ENCODE measurements at places on chromosomes 5 and 9.

- DNase-seq: no peak
These were observed 77.5 kb downstream of the ZSWIM6 start for GRCh38 chr5:61409568-61409967.

- no peak for DNase-seq
These were observed 238.6 kb downstream of the FANCC start for GRCh38 chr9:95078939-95079338.

DNA sequence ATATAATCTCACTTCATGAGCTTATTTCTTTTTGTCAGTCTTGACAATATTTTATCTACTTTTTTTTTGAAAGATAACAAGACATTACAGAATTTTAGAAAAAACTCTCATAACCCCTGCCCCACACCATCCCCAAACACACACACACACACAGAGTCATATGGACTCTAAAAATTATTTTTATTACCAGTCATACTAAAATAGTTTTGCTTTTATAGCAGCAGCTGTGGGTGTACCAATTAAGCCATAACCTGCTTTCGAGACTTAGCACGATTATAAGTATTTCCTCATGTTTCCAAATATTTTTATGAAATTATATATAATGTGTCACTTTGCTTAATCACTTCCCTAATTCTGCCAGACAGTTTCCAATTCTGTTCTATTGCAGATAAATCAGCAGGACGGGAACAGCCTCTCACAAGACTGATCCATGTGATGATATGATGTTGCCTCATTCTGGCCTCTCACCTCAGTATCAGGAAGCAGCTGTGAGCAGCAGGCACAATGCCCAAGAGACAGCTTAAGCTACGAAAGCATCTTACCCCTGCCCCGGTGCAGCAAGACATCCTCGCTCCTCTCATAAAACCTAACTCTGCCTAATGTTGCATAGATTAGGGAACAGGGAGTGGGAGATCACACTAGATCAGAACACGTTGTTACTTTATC lies 7.0 kb downstream of the PDCL start:
- no peak for DNase-seq

- no peak for DNase-seq
These were observed 402.9 kb downstream of the ENC1 start for GRCh38 chr5:74237571-74238145.

- DNase-seq: no peak
These were observed 6.3 kb upstream of the FAF2 start for GRCh38 chr5:176441921-176442323.

GRCh38 chr9:119366909-119367682 lies 2.1 kb downstream of the BRINP1 start:
- DNase-seq: no peak

DNA sequence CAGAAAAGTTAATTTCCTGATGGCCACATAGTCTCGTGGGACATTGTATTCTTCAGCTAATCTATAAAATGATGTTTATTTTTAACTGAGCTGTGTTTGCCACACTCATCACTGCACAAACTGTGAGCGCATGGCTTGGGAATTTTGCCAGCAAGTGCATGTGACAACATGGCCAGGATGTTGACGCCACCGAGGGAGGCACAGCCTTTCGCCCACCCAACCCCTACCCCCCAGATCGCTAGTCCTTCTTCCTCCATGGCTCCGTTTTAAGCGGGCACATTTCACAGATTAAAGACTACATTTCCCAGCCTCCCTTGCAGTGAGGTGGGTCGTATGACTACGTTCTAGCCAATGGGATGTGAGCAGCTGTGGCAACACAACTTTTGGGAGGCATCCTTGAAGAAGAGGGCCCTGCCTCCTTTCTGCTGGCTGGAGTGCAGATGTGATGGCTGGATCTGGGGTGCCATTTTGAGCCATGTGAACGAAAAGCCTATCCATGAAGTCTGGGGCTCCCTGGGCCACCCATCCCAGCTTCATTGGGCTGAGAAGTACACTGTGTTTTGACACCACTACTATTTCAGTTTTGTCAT lies 7.9 kb downstream of the NRARP start:
- no peak for DNase-seq

DNA sequence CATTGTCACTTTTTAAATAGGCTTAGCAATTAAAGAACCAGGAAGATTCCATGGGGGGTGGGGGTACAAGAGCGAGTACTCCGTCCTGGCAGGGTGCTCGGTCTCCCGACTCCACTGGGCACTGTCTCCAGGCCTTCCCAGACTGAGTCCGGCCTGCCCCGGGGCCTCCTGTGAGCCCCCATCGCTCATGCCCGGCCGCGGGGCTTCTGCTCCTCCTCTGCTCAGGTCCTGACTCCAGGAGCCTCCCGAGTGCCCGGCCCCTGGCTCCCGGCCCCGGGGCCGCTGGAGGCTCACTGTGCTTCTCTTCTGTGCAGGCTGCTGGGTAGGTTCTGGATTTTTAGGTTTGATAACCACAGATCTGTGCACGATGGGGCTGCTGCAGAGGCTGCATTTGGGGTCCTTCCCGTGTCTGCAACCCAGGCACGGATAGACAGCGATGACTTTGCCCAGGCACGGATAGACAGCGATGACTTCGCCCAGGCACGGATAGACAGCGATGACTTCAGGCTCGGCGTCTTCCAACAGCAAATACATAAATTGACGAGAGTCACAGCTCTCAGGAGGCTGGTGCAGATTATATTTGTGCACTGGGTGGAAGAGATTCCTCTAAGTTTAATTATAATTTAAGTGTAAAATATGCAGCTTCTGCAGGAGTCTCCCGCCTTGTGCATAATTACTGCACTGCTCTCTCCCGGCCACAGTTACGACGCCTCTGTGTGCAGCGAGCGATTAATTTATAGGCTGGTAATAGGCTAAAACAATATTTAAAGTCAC lies 74.8 kb upstream of the RXRA start:
- no peak for DNase-seq

GRCh38 chr5:107781451-107781850 lies 110.7 kb upstream of the EFNA5 start:
- no peak for DNase-seq

- no peak for DNase-seq
These were observed 16.3 kb downstream of the NDUFA8 start for GRCh38 chr9:122143296-122143695.

GRCh38 chr9:21523021-21524014 lies 41.2 kb upstream of the IFNE start:
- no peak for DNase-seq

Data from activated T-cell treated with anti-CD3 and anti-CD28 coated beads, Interleukin-2, amount 50 U/mL, for 72 hours (primary cell).